ENCODE measurements at places on chromosomes 13 and 19. TPM values are rescaled to one million over a fixed set of nuclear protein-coding genes. Genes with fewer than 3 reads are reported as not detected.
A peak's percentile ranks its signal among the peaks of the same experiment; 100 is the strongest.

DNA sequence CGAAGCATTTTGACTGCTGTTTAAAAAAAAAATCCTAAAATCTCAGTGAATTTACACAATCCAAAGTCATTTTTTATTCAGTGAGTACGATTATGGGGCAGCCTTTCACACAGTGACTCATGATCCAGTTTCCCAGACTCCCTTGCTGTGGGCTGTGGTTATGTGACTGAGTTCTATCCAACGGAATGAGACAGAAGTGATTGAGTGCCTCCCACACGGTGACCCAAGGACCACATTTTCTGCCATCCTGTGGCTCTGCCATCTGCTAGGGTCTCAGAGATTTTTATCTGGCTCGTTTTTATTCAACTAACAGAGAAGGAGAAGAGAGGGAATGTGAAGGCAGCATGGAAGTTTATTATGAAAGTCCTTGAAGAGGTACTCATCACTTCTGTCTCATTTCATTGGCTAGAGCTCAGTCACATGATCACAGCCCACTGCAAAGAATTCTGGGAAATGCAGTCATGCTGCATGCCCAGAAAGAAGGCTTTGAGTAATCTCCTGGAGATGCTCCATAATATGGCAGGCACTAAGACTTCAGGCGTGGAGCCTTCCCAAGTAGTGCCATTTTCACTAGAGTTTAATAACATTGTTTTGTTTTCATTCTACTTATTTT lies 999.4 kb downstream of the UQCRFS1 start:
- no peak for DNase-seq

GRCh38 chr19:14117668-14118164 lies at the start of gene PRKACA:
TSS of gene PRKACA (minus strand) at chr19:14117762. CDS start at chr19:14117547, 215 bp downstream.
- peak; percentile 91 for DNase-seq

DNA sequence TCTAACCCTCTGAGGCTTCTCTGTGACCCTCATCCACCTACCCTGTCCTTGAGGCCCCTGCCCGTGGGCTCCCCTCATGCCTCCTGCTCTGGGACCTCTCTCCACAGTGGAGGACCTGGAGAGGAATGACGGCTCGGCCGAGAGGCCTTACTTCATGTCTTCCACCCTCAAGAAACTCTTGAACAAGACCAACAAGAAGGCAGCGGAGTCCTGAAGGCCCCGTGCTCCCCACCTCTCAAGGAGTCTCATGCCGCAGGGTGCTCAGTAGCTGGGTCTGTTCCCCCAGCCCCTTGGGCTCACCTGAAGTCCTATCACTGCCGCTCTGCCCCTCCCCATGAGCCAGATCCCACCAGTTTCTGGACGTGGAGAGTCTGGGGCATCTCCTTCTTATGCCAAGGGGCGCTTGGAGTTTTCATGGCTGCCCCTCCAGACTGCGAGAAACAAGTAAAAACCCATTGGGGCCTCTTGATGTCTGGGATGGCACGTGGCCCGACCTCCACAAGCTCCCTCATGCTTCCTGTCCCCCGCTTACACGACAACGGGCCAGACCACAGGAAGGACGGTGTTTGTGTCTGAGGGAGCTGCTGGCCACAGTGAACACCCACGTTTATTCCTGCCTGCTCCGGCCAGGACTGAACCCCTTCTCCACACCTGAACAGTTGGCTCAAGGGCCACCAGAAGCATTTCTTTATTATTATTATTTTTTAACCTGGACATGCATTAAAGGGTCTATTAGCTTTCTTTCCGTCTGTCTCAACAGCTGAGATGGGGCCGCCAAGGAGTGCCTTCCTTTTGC lies 10.8 kb upstream of the ILF3 start:
- no peak for DNase-seq

DNA sequence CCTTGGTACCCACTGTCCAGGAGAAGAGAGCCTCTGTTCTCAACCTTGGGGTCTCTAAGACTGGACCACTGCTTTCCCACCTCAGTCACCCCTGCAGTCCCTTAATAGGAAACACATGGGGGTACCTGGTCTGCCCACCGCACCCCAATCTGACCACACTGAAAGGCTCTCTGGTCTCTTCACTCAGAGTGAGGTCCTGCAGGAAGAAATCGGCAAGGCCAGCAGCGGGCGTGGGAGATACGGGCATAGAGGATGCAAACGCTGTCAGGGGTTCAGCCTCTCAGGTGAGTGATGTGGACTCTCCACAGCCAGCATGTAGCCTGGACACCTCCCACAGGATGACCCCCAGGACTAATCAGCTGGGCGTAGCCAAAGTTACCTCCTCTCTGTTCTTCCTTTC lies 3.5 kb downstream of the SIGLEC9 start:
- no peak for DNase-seq

ADGRE3 gene
- not detected for total RNA-seq

DNA sequence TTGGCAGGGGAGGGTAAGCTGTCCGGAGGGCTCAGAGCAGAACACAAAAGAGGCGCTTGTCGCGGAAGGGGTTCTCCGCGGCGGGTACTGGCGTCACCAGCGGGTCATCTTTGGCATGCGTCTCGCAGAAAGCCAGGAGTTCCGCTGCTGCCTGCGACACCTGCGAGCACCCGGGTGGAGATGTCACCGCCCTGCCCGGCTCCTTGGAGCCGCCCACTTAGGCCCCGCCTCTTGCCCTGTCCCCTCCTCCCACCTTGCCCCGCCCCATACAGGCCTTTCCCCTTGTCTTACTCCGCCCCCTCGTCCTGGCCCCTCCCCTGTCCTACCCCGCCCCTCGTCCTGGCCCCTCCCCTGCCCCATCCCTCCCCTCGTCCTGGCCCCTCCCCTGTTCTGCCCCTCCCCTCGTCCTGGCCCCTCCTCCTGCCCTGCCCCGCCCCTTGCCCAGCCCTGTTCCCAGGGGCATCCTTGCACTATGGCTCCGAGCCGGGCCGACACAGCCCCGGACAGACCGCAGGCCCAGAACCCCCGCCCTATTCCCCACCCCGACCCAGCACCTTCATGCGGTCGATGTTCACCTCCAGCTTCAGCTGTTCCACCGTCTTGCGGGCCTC lies 1.9 kb downstream of the GNG8 start:
- no peak for DNase-seq

SIGLEC5 gene
- not detected for total RNA-seq

CGB8 gene
- 3.3 TPM for total RNA-seq

DNA sequence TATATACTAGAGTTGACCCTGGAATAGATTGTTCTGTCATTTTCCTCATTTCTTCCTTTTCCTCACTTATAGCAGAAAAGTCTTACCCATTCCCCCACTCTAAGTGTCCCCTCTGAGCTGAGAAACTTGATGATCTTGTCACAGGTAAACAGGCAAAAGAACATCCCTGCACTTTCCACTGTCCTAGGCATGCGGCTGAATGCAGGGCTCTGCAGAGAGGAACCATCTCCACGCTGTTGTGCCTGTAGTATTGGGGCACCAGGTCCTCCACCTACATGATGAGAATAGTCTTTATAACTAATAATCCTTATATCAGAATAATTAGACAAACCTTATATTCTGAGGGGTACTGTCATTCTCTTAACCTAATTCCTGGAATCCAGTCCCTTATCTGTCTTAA lies 211.3 kb downstream of the RBM26 start:
- DNase-seq = no peak

DNA sequence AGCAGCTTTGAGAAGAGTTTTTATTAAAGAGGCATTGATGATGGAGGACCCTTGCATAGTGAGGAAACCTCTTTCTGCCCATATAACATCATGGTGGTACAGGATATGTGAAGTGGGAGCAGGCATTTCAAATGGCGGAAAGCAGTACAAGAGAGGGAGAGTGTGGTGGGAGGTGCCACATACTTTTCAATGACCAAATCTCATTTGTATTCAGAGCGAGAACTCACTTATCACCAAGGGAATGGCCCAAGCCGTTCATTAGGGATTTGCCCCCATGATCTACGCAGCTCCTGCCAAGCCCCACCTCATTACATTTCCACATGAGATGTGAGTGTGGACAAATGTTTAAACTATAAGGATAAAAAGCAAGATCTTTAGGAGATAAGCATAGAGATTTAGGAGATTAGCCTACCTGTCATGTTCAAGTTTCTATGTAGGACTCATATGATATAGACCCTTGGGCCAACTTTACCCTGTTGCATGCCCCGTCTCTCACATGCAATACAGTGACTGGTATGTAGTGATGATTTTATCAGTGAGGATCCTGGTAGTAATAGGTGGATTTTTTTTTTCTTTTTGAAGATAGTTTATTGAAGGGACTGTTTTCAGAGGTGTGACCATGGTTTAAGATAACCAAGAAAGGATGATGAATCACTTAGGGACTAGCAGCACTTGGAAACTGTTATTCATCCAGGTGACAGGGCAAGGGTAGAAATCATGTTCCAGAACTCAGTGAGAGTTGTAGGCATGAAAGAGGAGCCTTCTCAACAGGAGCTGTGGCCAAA lies 38.3 kb downstream of the DNAJC15 start:
- no peak for DNase-seq

GRCh38 chr13:110538632-110539031 lies 22.9 kb downstream of the RAB20 start:
- DNase-seq = no peak

GRCh38 chr19:13189600-13189999 lies 39.4 kb downstream of the IER2 start:
- no peak for DNase-seq

KLK15 gene
- total RNA-seq = not detected

LILRA2 gene
- total RNA-seq = not detected

DNA sequence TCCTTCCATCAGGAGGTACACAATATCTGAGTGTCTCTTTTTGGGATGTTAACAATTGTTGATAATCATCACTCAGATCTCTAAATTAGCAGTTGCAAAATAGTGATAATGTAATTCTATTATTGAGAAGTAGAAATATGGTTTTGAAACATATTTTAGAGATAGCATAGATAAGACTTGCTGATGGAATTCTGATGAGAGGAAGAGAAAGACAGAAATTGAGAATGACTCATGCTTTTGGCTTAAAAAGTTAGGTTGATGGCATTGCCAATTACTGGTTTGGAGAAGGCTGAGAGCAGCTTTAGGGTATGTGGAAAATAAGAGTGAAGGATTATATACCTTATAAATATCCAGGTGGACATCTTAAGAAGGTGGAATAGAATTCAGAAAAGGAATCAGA lies 106.4 kb upstream of the EDNRB start:
- no peak for DNase-seq

GRCh38 chr19:7915250-7916102 lies 846 bp downstream of the TGFBR3L start:
- no peak for DNase-seq

- DNase-seq = no peak
Measured at GRCh38 chr13:36680913-36681312, 7.1 kb downstream of the SERTM1 start.

DNA sequence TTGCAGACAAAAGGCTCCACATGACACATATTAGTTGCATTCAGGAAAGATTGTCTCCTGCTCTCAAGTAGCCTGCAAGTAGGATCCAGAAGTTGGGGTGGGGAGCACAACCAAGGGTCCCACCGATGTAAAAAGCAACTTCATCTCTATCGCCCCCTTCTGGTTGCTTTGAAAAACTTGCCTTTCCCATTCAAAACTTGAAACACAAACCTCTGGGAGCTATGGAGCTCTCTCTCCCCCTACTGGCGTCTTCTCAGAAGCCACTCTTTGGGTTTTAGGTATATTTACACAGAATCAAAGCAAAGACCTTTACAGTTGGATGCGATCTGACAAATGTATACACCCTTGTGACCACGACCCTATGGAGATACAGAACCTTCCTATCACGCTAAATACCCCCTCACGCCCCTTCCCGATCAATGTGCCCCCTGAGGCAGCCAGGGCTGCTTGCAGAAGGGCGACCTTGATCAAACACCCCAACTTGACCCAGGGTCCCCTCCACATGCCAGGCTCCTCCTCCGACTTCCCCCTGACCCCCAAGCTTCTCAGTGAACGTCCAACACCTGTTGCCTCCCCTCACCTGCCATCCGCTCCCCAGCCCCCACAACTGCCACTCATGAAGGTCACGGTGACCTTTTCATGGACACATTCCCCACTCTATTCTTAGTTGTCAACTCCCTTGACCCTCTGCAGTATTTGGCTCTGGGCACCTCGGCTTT lies 10.1 kb downstream of the NOSIP start:
- DNase-seq = peak; percentile 50

DNA sequence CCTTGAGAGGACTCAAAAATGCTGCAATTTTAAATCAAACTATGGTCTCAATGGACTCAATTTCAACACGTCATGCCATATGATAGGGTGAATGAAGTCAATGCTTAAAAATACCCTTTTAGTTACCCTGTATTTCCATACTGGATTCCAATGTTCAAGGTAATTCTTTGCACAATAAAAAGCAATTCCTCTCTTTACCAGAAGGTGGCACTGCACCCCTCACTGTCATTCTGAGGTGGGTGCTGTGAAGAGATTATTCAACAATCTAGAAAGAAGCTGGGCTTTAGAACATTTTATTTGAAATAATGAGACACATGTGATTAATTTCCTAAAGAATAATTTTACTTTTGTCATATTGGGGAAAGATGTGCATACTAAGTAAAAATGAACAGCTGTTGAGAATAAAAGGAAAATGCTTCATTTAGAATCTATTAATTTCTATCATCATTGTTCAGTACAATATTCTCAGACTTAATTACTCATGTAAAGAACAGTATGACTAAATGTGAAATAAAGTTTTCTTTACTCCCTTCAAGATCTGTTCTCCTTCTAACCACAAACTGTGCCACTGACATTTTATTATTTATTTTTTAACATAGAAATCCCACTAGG lies 789.1 kb downstream of the GPC5 start:
- DNase-seq = no peak

GRCh38 chr19:33177417-33177979 lies 16.6 kb upstream of the LRP3 start:
- no peak for DNase-seq

- no peak for DNase-seq
Measured at GRCh38 chr13:79398915-79399314, 7.1 kb downstream of the RBM26 start.

ERICH4 gene
- not detected for total RNA-seq

ATP4A gene
- total RNA-seq = not detected

DNA sequence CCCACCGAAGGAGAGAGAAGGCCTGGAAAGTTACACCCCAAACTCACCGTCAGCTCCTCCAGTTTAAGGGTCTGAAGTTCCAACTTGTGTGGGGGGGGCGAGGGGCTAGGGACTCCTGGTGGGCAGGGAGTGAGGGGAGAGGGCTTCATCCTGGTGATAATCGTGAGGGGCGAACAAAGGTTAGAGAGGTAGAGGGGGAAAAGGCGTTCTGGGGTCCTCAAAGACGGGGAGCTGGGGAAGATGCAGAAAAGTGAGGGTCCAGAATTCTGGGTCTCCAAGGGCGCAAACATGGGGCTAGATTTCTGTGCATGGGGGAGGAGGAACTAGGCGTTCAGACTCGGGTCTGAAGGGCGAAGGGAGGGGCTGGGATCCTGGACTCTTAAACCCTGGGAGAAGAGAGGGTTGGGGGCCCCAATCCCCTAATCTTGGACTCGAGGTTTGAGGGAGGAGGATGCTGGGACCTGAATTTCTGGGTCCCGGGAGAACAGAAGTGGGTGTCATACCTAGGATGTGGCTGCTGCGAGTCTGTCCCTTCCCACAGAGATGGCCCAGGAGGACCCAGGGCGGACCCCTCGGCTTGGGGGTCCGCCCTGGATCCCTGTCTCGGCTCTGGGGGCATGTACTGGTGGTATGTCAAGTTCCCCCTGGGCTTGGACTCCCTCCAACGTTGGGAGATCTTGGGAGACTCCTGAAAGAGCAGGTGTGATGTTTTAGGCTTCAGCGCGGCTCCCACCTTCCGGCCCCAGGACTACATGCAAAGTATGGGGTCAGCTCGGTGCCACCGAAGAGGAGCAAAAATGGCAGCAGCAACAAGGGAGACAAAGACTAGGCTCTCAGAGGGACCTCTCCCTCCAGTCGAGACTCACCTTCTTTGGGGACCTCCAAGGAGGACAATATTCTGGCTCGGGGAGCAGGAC lies 4.5 kb downstream of the MAMSTR start:
- DNase-seq = no peak

ZNF506 gene
- 19.5 TPM for total RNA-seq

GRCh38 chr13:98289339-98289945 lies 112.4 kb upstream of the RNF113B start:
- DNase-seq = no peak

Measured in kidney epithelial cell (primary cell).